T-helper 17 cell (primary cell): ENCODE measurements at places on chromosomes 12 and 14.

GRCh38 chr12:16269946-16270345 lies 7.5 kb downstream of the SLC15A5 start:
- no peak for DNase-seq

GRCh38 chr14:96960598-96961116 lies 163.5 kb downstream of the VRK1 start:
- no peak for DNase-seq

- no peak for DNase-seq
Observed at GRCh38 chr14:34423445-34423844, 38.6 kb downstream of the SPTSSA start.

DNA sequence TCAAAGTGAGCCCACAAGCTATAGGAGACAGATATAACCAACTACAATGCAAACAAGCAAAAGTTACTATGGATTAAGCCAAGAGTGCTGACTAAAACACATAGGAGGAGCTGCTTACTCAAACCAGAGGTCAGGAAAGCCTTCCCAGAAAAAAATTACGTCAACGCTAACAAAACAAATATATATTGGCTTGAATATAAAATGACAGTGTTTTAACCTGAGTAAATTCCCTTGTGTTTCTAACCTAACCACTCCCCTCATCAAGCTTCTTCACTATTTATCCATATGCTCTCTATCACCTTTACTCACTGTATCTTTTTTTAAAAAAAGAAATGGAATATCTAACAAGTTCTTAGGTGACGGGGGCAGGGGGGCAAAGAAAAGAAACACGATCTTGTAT lies 115.9 kb downstream of the MED13L start:
- no peak for DNase-seq

DNA sequence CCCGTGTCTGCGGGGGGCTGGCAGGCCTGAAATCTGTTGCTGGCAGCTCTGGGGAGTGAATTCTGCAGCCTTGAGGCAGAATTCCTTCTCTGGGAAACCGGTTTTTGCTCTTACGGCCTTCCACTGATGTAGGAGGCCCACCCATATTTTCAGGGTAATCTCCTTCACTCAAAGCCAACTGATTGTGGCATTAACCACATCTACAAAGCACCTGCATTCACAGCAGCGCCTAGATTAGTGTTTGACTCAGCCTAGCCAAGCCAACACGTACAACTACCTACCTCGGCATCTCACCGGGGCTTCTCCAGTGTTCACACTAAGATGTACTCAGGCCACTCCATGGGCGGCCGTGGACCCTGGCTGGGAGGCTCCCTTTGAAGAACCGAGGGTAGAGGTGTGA lies 15.8 kb downstream of the C12orf43 start:
- no peak for DNase-seq

- no peak for DNase-seq
Observed at GRCh38 chr12:86772696-86773095, 516.5 kb upstream of the MGAT4C start.

DNA sequence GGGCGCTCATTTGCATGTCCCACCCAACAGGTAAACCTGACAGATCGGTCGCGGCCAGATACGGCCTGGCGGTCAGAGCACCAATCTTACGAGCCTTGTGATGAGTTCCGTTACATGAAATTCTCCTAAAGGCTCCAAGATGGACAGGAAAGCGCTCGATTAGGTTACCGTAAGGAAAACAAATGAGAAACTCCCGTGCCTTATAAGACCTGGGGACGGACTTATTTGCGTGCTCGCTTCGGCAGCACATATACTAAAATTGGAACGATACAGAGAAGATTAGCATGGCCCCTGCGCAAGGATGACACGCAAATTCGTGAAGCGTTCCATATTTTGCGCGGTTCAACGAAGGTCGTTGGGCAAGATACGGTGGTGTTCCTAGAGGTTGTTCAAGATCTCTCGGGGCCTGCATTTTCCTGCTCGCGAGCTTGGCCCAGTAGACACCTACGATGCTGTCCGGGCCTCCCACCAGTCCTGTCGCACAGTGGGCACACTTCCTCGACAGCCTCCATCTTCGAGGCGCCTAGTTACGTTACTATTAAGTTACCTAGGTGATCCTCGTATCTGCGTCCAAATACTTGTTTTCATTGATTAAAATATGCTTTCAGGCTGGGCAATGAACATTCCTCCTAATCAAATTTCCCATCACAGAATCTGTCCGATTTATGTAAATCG lies at the start of gene RNU6-7:
TSS of gene RNU6-7 (plus strand) at position 230 of the 675 bp plus-strand sequence.
- no peak for DNase-seq

GRCh38 chr14:101857226-101857625 lies 95.7 kb downstream of the PPP2R5C start:
- DNase-seq, result no peak

GRCh38 chr12:4044101-4044500 lies 170.9 kb upstream of the PARP11 start:
- DNase-seq, result no peak

- DNase-seq, result no peak
Observed at GRCh38 chr12:32821710-32822109, 66.0 kb upstream of the YARS2 start.

DNA sequence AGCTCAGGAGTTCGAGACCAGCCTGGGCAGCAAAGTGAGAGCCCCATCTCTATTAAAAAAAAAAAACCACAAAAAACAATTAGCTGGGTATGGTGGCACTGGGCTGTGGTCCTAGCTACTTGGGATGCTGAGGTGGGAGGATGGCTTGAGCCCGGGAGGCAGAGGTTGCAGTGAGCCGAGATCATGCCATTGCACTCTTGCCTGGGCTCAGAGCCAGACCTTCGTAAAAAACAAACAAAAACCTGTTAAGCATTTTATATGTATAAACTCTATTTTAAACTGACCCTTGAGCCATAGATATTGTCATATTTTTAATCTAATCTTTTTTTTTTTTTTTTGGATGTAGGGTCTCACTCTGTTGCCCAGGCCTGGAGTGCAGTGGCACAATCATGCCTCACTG lies 35.7 kb downstream of the DNM1L start:
- no peak for DNase-seq

DNA sequence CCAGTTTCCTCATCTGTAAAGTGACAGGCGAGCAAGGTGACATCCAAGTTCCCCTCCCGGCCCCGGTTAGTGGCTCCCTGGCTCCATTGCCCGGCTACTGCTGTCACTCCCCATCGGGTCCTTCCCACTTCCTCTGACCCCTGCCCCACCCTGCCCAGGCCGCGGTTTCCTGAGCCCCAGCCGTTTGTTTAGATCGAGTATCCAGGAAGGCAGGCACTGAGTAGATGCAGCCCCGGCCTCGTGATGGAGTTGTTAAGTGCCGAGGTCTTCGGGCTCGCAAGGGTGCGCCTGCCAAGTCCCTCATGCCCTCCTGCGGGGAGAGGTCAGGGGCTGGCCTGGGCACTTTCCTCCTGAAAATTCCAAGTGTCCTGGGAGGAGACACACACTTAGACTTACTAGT lies 55.4 kb downstream of the TEAD4 start:
- no peak for DNase-seq

DNA sequence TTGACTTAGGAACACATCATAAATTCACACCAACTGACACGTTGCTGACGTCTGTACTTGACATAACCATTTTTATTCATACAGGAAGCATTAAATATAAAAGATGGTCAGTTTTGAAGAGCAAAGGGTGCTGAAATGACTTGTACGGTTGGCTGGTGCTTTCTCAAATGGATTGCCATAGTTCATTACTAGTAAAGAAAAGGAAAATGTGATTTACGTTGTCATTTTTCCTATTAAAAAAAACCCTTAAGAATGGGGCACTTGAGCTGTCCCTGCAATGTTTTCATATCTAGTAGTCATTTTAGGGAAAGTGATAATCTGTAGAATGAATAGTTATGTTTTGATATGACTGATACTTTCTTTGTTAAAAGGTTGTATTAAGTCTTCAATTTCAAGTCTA lies 22.5 kb upstream of the MANSC4 start:
- no peak for DNase-seq

GRCh38 chr12:27081668-27082111 lies 688 bp downstream of the C12orf71 start:
- no peak for DNase-seq
